ENCODE measurements at places on chromosomes 7 and 10.

GRCh38 chr7:134988161-134988560 is 1.9 kb downstream of the AGBL3 start:
- no peak for DNase-seq

GRCh38 chr7:42700406-42701327 is 211.2 kb downstream of the C7orf25 start:
- DNase-seq: no peak

DNA sequence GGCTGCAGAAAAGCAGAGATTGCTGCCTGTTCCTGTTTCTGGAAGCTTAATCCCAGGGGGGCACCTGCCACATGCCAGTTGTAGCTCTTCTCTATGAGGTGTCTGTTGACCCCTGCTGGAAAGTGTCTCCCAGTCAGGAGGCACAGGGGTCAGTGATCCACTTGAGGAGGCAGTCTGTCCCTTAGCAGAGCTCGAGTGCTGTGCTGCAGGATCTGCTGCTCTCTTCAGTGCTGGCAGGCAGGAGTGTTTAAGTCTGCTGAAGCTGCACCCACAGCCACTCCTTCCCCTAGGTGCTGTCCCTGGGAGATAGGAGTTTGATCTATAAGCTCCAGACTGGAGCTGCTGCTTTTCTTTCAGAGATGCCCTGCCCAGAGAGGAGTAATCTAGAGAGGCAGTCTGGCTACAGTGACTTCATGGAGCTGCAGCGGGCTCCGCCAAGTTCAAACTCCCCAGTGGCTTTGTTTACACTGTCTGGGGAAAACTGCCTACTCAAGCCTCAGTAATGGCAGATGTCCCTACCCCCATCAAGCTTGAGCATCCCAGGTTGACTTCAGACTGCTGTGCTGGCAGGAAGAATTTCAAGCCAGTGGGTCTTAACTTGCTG is 57.6 kb upstream of the CROT start:
- no peak for DNase-seq

GRCh38 chr7:107220356-107220755 is 51.6 kb downstream of the HBP1 start:
- DNase-seq: no peak

DNA sequence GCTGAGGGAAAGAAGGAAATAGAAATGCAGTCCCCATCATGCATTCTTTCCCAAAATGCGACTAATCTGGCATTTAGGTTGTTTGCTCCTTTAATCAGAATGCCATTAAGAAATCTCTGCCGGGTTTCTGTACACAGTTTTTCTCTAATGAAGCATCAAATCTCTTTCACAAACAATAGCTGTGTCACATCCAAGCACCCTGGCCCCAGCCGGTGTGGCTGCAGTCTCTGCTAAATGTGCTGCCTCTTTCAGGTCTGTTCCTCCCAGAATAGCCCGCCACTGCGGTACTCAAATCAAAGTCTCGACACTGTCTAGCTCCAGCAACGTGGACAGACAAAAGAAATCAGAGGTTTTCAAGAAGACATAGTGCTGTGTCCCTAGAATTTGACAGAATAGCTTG is 343.8 kb downstream of the KCNMA1 start:
- DNase-seq: no peak

GRCh38 chr7:93316730-93317129 is 84.6 kb downstream of the VPS50 start:
- DNase-seq: no peak

DNA sequence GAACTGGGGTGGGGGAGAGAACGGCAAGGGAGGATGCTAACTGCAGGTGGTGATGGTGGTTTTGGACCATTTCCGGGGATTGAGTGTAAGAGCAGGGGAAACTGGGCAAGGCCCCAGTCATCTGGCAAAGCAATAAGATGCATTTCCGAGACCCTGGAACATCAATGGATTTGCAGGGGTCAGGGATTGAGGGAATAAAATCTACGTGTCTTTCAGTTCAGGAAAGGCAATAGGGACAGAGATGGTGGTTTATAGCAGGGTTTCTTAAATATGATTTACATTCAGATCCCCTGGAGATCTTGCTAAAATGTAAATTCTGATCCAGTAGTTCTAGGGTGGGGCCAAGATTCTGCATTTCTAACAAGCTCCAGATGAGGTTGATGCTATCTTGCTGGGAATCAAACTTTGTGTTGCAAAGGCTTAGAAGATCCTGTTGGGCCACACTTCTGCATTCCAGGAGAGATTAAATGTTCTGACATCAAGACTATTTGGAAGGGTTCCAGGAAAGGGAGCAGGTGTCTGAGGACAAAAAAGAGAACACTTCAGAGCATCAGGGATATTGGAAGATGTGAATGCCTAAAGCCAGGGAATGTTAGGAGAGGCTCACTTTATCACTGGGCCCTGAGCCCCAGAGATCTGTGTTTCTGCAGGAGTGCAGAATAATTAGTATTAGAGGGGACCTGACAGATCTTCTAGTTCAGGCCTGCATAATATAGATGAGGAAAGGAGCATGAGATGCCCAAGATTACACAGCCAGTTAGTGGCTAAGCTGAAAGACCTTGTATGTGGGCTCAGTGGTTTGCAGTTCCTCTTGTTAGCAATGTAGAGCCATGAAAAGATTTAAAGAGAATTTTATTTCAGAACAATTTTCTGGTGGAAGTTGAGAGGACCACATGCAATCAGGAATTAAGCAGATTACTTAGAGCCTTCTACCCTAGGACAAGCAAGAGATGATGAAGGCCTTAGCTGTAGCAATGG is 32.4 kb downstream of the BLNK start:
- DNase-seq: no peak

- DNase-seq: no peak
These were observed 51.3 kb upstream of the KAT6B start for GRCh38 chr10:74775099-74775498.

GRCh38 chr10:122054048-122055025 is 65.4 kb downstream of the TACC2 start:
- no peak for DNase-seq

- DNase-seq: no peak
These were observed 2.8 kb upstream of the SLC29A3 start for GRCh38 chr10:71316056-71316785.

- no peak for DNase-seq
These were observed 534.5 kb upstream of the MKI67 start for GRCh38 chr10:128660726-128661125.

GRCh38 chr7:116588641-116589594 is 64.1 kb downstream of the CAV1 start:
- DNase-seq: peak; percentile 78

- DNase-seq: no peak
These were observed 17.3 kb downstream of the VPS26A start for GRCh38 chr10:69141304-69141703.

DNA sequence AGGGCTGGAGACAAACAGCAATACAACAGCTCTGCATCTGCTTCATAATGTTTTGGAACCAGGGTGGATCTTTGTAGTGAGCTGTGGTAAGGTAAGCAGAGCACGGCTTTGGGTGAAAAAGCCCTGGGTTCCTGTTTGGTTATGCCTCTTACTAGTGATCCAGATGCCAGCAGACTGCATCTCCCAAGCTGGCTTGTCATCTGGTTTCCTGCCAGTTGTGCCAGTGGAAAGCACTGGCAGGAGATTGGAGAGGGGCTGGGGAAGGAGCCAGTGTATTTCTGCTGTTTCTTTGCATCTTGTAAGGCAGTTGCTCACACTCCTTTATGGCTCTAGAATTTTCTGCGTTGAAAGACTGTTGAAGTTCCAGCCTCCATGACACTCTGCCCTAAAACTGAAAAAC is 137.6 kb downstream of the TSPAN12 start:
- no peak for DNase-seq

DNA sequence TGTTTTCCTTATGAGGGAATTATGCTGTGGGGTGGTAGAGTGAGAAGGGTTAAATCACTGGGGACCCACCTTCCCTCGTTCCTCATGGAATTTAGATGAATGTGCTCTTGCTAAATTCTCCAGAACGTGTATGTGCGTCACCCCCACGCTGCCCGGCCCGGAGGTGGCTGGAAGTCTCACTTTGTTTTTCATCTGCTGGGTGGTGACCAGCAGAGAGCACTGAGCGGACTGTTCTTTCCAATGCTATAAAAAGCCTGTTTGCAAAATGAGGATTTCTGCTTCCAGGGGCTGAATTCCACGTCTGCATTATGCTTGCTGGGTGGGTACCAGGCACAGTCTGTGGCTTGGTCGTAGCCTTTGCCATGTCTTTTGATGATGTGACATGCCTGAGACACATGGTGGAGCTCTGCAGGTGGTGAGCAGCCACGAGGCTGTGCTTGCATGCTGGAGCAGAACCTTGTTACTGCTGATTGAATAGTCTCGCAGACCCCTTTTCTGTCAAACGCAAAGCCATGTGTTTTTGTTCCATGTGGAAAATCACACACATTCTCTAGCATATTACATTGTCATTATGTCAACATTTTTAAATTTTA is 31.9 kb upstream of the INSYN2A start:
- DNase-seq: peak; percentile 25

DNA sequence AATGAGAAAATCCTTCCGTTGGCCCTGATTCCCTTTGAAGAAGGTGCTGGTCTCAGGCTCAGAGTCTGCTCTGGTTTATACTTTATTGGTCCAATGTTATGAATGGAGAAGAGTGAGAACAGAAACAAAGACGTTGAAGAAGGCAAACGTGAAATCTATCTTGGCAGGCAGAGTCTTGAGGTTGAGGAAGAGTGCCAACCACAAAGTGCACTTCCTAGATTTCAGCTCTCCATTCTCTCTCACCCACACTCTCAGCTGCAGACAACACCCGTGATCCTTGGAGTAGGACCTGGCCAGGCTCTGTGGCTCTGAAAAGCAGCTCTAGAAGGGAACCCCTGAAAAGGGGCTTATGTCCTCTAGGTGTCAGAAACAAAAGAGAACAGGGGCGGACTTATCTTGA is 128.9 kb upstream of the PLXNA4 start:
- DNase-seq: peak; percentile 19

GRCh38 chr10:96470116-96470743 is 43.5 kb downstream of the TLL2 start:
- DNase-seq: peak; percentile 90

DNA sequence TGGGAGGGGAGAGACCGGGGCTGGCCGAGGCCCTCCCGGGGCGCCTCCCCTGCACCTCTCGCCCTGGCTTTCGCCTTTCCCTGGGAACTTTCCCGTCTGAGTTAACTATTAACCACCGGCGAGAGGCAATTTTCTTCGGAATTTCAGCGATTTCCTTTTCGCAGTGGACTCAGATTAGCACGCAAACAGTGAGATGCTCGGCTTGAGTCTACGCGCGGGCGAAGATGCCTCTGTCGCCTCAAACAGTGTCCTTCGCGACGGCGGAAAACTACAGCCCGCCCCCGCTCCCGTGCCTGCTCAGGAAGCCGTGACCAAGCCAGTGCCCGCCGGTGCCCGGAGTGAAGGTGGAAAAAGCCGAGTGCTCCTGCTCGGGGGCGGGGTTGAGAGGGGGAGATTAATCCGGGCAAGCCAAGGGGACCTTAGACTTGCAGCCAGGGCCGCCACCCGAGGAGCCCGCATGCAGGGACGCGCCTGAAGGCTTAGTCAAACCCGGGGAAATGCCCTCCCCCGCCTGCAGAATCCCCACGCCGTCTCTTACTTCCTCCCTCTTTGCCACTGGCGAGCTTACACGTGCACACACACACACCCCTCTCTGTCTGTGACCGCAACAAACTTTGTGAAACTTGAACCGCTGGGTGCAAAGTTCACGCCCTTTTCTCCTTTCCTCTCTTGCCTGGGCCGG is 14.5 kb upstream of the PAX2 start:
- no peak for DNase-seq

Data from pons (tissue), 1 donor.